ENCODE measurements at places on chromosomes 5 and 9. TPM values are rescaled to one million over a fixed set of nuclear protein-coding genes. Genes with fewer than 3 reads are reported as not detected.

GRCh38 chr5:122263352-122264030 lies 48.5 kb upstream of the SNCAIP start:
- ATAC-seq = peak; percentile 59

- no peak for ATAC-seq
These were observed 1.6 kb downstream of the BASP1 start for GRCh38 chr5:17219006-17219422.

GRCh38 chr5:170070556-170071412 lies 34.9 kb upstream of the FOXI1 start:
- ATAC-seq = peak; percentile 59

- no peak for ATAC-seq
These were observed 46.8 kb upstream of the NKD2 start for GRCh38 chr5:961711-962240.

- ATAC-seq = no peak
These were observed 23.5 kb upstream of the IFNE start for GRCh38 chr9:21505425-21506179.

DNA sequence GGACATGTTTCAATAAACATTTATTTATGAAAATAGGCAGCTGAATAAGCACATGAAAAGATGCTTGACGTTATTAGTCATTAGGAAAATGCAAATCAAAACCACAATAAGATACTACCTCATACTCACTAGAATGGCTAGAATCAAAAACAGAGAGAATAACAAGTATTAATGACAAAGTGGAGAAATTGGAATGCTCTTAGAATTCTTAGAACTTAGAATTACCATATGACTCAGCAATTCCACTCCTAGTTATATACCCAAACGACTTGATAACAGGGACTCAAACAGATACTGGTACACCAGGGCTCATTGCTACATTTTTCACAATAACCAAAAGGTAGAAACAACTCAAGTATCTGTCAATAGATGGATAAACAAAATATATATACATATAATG lies 15.1 kb upstream of the TRIM36 start:
- no peak for ATAC-seq

Gene BARHL1
- 0.17 TPM for total RNA-seq

GRCh38 chr5:158513490-158514318 lies 586.0 kb downstream of the EBF1 start:
- no peak for ATAC-seq

- ATAC-seq = no peak
These were observed 121.5 kb downstream of the HMHB1 start for GRCh38 chr5:143933451-143933850.

GRCh38 chr9:17905366-17905765 lies 326.5 kb downstream of the SH3GL2 start:
- no peak for ATAC-seq

GRCh38 chr5:7802855-7803254 lies 48.1 kb downstream of the CFAP90 start:
- no peak for ATAC-seq

DNA sequence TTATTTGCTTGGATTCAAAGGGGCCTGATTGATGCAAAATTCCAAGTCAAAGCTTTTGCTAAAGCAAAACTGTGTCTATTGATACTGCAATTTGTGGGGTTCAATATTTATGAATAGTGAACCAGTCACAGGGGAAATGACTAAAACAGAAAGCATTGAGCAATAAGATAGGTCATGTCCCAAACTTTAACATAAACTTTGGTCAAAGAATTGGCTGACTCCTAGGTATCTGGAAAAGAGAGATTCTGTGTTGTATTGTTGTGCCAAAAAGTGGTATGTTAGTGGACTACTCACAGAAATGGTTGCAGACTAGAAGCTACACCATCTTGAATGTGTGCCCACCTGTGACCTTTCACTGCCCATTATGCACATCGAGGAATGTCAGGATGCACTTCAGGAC lies 585.5 kb upstream of the RGMB start:
- ATAC-seq = no peak

DNA sequence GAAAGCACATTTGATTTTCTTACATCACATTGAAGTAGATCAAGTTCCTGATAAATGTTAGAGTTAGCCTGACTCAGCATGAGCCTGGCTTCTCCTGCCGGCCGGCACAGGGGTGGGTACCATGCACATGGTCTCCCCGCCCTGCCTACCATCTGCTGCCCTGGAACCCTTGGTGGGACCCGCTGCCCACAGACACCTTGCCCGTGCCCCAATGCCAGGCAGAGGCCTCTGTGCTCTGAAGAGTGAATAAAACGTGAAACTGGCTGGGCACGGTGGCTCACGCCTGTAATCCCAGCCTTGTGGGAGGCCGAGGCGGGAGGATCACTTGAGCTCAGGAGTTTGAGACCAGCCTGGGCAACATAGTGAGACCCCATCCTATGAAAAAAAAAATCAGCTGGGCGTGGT lies 17.3 kb downstream of the EXD3 start:
- ATAC-seq = no peak

- no peak for ATAC-seq
These were observed 146.5 kb downstream of the NSG2 start for GRCh38 chr5:174191850-174192655.

GRCh38 chr9:74493512-74493911 lies 3.6 kb upstream of the RORB start:
- no peak for ATAC-seq

GRCh38 chr5:113804264-113804663 lies 290.8 kb downstream of the YTHDC2 start:
- ATAC-seq = no peak

DNA sequence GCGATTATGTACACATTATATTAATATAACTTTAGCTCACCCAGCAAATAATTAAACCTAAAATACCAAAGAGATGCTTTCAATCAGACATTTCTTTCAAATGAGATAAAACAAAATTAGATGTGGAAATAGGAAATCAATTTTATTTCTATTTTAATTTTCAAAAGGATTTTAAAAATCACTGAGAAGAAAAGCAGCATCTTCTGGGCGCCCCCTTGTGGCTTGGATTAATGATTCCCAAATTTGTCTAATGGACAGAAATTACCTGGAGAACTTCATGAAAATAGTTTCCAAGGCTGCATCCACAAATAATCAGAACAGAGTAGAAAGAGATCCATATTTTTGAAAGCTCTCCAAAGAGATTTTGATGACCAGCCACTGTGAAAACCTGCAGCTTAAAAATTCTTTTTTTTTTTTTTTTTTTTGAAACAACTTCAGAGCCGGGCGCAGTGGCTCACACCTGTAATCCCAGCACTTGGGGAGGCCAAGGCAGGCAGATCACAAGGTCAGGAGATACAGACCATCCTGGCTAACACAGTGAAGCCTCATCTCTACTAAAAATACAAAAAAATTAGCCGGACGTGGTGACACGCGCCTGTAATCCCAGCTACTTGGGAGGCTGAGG lies 50.9 kb upstream of the CEMIP2 start:
- ATAC-seq = no peak

Gene MAMDC4
- total RNA-seq = 3.2 TPM

GRCh38 chr5:115831163-115831768 lies 10.1 kb downstream of the ATG12 start:
- no peak for ATAC-seq

DNA sequence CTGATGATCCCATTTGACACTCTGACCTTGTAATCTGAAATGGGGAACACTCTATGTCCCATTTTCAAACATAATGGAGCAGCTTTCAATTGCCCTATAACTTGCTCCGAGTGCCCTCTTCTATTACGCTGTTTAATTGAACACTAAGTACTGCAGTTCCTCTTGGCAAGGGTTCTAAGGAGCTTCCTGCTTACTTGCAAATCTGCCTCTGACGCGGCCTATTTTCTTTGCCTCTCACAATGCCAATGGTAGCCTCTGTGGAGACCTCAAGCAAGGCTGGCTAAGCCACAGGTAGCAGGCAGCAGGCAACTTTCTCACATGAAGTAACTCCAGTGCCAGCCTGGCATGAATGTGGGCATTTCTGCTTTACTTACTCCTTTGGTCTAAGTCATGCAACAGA lies 443.4 kb upstream of the TRPC7 start:
- ATAC-seq = no peak

GRCh38 chr5:146032911-146033310 lies 72.5 kb downstream of the PLAC8L1 start:
- ATAC-seq = no peak

Gene IFNA13
- total RNA-seq = not detected

- ATAC-seq = no peak
These were observed 351.0 kb downstream of the SPOCK1 start for GRCh38 chr5:137148159-137148558.

DNA sequence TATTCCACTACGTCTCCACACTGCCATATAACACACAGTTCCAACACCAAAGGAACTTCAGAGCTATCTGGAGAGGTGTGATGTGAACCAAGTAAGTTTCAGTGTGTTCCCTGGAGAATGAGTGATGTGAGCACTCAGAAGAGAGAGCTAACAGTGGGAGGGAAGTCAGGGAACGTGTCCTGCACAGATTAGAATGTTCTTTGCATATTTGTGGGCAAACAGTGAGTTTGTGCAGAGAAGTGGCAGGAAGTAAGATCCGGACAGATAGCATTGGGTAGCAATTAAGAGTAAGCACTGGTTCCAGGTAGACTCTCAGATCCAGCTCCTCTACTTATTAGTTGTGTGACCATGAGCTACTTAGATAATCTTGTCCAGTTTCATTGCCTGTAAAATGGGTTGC lies 206.4 kb downstream of the PDZD2 start:
- ATAC-seq = no peak

- no peak for ATAC-seq
These were observed 224.4 kb upstream of the PANK3 start for GRCh38 chr5:168803541-168803940.

DNA sequence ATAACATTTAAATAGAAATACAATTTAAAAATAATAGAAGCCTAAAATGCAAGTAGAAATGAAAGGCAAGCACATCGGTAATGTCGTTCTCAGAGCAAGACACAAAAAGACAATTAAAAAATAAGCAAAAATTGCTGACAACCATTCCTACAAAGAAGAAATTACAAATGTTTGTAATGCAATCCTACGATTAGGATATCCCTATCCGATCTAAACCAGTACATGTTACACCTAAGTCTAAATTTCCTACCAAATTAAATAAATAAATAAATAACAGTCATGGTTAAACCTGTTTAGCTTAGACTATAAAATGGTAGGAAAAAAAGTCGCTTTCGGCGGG lies 90.0 kb downstream of the ANXA2R start:
- no peak for ATAC-seq

Gene GPR150
- total RNA-seq = not detected

Data from motor neuron (in vitro differentiated cells).